ENCODE measurements at places on chromosomes 12 and 14. TPM values are rescaled to one million over a fixed set of nuclear protein-coding genes. Genes with fewer than 3 reads are reported as not detected.

DNA sequence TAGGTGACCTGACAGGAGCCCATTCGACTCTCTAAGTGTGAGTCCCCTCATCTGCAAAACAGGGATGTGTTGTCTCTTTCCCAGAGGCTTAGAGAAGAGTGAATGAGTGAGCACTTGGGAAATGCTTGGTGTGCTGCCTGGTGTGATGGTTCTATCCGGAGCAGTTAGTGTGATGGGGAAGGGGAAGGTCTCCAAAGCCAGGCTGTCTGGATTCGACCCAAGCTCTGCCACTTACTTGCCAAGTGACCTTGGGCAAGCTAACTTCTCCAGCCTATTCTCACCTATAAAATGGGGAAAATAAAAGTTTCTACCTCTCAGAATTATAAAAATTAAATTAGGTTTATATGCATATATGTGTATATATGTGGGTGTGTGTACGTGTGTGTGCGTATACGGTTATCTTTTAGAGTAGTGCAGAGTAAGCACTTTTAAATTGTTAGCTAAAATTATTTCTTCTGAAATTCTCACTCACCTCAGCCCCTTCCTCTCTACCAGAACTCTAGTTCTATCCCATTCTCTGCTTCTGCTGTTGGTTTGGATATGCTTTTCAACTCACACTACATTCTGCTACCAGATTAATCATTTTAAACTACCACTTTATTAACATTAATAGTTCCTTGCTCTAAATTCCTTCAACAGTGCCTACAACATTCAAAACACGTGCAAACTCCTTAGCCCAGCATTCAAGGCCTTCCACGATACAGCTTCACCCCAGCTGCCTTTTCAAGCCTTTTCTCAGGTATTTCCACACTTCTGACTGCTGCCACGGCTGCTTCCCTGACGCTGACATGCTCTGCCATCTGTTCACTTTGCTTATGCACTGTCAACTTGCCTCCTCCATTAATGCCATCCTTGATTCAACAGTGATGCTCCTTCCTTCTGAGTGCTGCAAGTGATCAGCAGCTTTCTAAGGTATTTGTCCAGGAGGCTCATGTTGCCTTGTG lies 55.3 kb downstream of the DICER1 start:
- peaks cover 31% of the 10 kb centered on the region for H3K36me3 ChIP-seq
- H3K4me3 ChIP-seq = no peak overlapping the region
- no peaks in the 10 kb centered on the region for H3K27me3 ChIP-seq
- no peak for DNase-seq

TMEM179 gene
- total RNA-seq = not detected

GRCh38 chr14:93150227-93151208 lies 34.2 kb downstream of the MOAP1 start:
- H3K4me3 ChIP-seq = no peak overlapping the region
- H3K27ac ChIP-seq = no peak overlapping the region
- no peaks in the 10 kb centered on the region for H3K36me3 ChIP-seq
- DNase-seq = no peak
- peaks cover 4% of the 10 kb centered on the region for H3K4me1 ChIP-seq

TSPAN9 gene
- total RNA-seq = 0.42 TPM

DNA sequence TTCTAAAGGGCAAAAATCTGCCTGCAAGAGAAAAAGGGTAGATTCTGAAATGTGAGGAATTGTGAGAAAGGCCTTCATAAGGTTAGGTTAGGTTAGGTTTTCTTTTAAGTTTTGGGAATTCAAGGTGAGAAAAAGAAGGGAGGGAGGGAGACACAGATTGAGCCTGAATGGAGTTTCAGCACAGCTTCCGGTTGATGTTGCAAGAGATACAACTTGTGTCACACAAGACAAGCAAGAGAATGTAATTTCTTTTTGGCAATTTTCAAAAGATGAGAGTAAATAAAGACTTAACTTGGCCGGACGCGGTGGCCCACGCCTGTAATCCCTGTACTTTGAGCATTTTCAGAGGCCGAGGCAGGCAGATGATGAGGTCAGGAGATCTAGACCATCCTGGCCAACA lies 63.8 kb downstream of the CPSF2 start:
- no peak for DNase-seq
- H3K27ac ChIP-seq = no peak overlapping the region
- H3K27me3 ChIP-seq = peaks cover 2% of the 10 kb centered on the region
- H3K4me3 ChIP-seq = no peak overlapping the region
- H3K4me1 ChIP-seq = no peaks in the 10 kb centered on the region

GRCh38 chr12:62653740-62654139 lies 187.1 kb downstream of the MON2 start:
- no peak overlapping the region for H3K4me3 ChIP-seq
- H3K4me1 ChIP-seq = peaks cover 17% of the 10 kb centered on the region
- peaks cover 60% of the 10 kb centered on the region for H3K27me3 ChIP-seq
- DNase-seq = no peak
- no peak overlapping the region for H3K27ac ChIP-seq
- H3K36me3 ChIP-seq = peaks cover 5% of the 10 kb centered on the region

TAS2R10 gene
- 0.58 TPM for total RNA-seq

GABARAPL1 gene
- total RNA-seq = 56.2 TPM

CCDC85C gene
- 13.3 TPM for total RNA-seq

DNA sequence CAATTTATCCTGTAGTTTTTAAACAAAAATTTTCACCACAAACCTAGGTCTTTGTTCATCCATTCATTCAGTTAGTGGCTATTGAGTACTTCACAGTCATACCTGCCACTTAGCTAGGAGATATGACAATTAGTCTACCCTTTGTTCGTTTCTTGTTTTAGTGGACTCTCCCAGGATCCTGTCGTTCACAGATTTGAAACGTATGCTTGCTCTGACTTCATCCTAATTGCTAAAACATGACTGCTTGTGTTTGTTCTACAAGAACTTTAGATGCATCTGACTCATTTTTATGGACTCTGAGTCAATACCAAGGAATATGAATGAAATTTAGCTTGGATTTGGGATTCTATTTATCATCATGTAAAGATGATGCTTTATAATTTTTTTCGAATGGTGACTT lies 69.5 kb downstream of the TBC1D30 start:
- no peaks in the 10 kb centered on the region for H3K36me3 ChIP-seq
- no peak overlapping the region for H3K4me3 ChIP-seq
- DNase-seq = no peak
- no peak overlapping the region for H3K27ac ChIP-seq

DNA sequence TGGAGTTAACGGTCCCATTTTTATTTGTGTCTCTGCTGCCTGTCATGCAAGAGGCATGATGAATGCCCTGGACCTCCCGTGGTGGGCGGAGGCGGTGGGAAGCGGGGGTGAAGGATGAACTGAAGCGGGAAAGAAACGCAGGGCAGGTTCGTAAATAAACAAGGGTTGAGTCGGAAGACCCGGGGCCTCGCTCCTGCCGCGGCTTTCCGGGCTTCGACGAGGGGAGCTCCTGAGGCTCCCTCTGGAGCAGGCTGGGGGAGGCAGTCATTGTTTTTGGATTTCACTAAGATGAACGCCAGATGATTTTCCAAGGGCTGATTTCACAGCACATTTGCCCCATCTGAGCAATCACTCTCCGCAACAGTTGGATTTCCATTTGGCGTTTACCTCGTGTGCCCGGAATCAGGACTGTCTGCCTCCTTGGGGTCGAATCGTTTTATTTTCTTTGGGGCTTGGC lies 130.2 kb downstream of the SLC38A6 start:
- no peaks in the 10 kb centered on the region for H3K4me1 ChIP-seq
- no peak overlapping the region for H3K4me3 ChIP-seq
- no peaks in the 10 kb centered on the region for H3K36me3 ChIP-seq
- H3K27ac ChIP-seq = no peak overlapping the region

GRCh38 chr12:4147031-4147481 lies 126.5 kb upstream of the CCND2 start:
- H3K27ac ChIP-seq = peak overlapping the region; percentile 89
- no peaks in the 10 kb centered on the region for H3K27me3 ChIP-seq
- peaks cover 79% of the 10 kb centered on the region for H3K4me1 ChIP-seq

IRAK3 gene
- 0.53 TPM for total RNA-seq

DNA sequence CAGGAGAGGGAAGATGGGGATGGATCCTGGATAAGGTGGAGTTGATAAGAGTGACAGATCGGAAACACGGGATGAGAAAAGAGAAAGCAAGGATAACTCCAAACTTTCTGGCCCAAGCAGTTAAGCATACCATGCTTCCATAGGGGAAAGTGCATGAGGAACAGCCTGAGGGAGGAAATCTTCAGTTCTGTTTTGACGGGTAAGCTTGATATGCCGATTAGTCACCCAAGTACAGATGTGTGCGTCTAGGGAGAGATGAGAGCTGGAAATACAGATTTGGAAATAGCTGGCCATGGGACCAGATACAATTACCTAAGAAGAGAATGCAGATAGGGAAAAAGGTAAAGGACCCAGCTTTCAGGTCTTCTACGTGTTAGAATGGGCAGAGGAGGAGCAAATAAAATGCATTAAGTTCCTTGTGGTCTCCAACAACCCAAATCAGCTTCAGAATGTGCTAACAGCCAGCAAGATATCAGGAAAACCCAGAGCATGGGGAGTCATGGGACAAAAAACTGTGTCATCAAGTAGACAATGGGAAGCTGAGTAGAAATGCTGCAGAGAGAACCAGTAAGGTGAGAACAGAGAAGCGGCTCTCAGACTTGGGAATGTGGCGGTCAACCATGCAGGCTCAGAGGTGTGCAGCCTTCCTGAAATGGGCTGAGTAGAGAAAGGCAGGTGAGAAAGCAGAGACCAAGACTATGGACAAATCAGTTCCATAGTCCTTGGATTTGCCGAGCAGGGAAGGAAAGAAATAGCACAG lies 56.3 kb downstream of the PPP1R36 start:
- no peak overlapping the region for H3K27ac ChIP-seq
- peaks cover 40% of the 10 kb centered on the region for H3K27me3 ChIP-seq
- no peaks in the 10 kb centered on the region for H3K4me1 ChIP-seq
- no peak for DNase-seq

A2ML1 gene
- not detected for total RNA-seq

DNA sequence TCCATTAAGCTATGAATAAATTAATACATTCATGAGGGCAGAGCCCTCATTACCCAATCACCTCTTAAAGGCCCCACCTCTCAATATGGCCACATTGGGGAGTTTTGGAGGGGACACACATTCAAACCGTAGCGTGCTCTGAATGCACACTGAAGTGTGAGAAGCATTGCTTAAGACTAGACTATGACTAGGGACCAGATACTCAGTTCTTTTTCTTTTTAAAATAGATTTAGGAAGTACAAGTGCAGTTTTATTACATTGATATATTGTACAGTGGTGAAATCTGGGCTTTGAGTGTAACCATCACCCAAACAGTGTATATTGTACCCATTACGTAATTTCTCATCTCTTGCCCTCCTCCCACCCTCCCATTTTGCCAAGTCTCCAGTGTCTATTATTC lies 21.0 kb upstream of the JDP2 start:
- no peaks in the 10 kb centered on the region for H3K4me1 ChIP-seq
- H3K27me3 ChIP-seq = peaks cover 4% of the 10 kb centered on the region
- no peaks in the 10 kb centered on the region for H3K36me3 ChIP-seq
- no peak overlapping the region for H3K4me3 ChIP-seq
- no peak overlapping the region for H3K27ac ChIP-seq

CLEC12A gene
- total RNA-seq = 4.0 TPM

GRCh38 chr12:94954029-94954685 lies 49.3 kb downstream of the NDUFA12 start:
- H3K27me3 ChIP-seq = peaks cover 48% of the 10 kb centered on the region
- DNase-seq = no peak
- H3K4me3 ChIP-seq = no peak overlapping the region

GRCh38 chr12:3520168-3520567 lies 29.2 kb downstream of the PRMT8 start:
- H3K4me3 ChIP-seq = no peak overlapping the region
- H3K4me1 ChIP-seq = no peaks in the 10 kb centered on the region

GRCh38 chr12:58177366-58177765 lies 236.0 kb downstream of the ATP23 start:
- DNase-seq = no peak
- H3K27ac ChIP-seq = no peak overlapping the region
- no peak overlapping the region for H3K4me3 ChIP-seq
- H3K27me3 ChIP-seq = peaks cover 15% of the 10 kb centered on the region
- no peaks in the 10 kb centered on the region for H3K4me1 ChIP-seq
- no peaks in the 10 kb centered on the region for H3K36me3 ChIP-seq

- H3K36me3 ChIP-seq = no peaks in the 10 kb centered on the region
- no peak overlapping the region for H3K27ac ChIP-seq
- peaks cover 10% of the 10 kb centered on the region for H3K27me3 ChIP-seq
- no peak overlapping the region for H3K4me3 ChIP-seq
- H3K4me1 ChIP-seq = peaks cover 4% of the 10 kb centered on the region
- no peak for DNase-seq
These were observed 167.4 kb upstream of the HMGA2 start for GRCh38 chr12:65656891-65657351.

GRCh38 chr12:52474212-52474611 lies 607 bp upstream of the KRT6C start:
- peaks cover 6% of the 10 kb centered on the region for H3K27me3 ChIP-seq
- H3K36me3 ChIP-seq = no peaks in the 10 kb centered on the region
- H3K4me3 ChIP-seq = no peak overlapping the region
- DNase-seq = no peak
- H3K27ac ChIP-seq = no peak overlapping the region

SPX gene
- 0.23 TPM for total RNA-seq

DNA sequence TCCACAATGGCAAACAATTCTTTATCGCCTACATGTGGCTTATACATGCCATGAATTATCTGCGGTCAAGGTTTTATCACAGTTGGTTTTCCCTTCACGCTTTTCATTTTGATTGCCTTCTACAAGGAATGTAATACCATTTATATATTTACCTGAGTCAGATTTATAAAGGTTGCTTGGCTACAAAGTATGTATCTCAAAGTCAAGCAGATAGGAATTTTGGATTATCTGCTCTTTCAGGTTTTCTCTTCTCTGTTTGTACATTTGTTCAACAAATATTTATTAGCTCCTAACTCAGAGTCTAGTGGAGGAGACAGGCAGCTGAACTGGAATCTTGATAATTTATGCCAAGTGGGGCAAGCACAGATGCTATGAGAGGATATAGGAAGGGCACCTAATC lies 28.5 kb upstream of the CISTR start:
- no peak for DNase-seq
- no peaks in the 10 kb centered on the region for H3K36me3 ChIP-seq
- H3K27ac ChIP-seq = no peak overlapping the region
- no peak overlapping the region for H3K4me3 ChIP-seq
